RKO (cell line): ENCODE measurements at places on chromosomes 13 and 19.
A peak's percentile ranks its signal among the peaks of the same experiment; 100 is the strongest.

GRCh38 chr19:40524133-40524549, 52.5 kb upstream of the SHKBP1 start:
- DNase-seq, result peak; percentile 34

- no peak for DNase-seq
Measured at GRCh38 chr13:110216398-110217041, 90.4 kb downstream of the COL4A1 start.

GRCh38 chr13:106034201-106034600, 501.3 kb downstream of the EFNB2 start:
- no peak for DNase-seq

DNA sequence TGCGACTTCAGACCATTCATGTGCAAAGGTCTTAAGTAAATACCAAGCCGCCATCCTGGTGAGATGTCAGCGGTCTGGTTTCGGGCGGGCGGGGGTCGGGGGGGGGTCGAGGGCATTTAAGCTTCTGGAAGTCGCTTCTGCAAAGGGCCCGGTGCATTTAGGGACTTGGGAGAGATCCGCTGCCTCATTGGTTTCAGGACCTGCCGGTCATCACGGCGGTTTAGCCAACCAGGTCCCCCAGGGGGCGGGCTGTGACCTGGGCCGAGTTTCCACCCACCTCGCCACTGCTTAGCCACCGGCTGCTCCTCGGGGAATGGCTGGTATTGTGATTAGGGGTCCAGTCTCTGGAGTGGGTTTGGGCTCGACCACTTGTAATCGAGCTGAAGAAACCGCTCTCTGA, 7.8 kb downstream of the ANKLE1 start:
- no peak for DNase-seq

- no peak for DNase-seq
Measured at GRCh38 chr19:12465211-12465610, 19.4 kb downstream of the ZNF709 start.

GRCh38 chr13:76929320-76929719, 19.0 kb upstream of the ACOD1 start:
- DNase-seq, result no peak
